ENCODE measurements at places on chromosomes 7 and 10.

- no peaks in the 10 kb centered on the region for H3K27me3 ChIP-seq
- no peaks in the 10 kb centered on the region for H3K36me3 ChIP-seq
- no peak overlapping the region for H3K4me3 ChIP-seq
- H3K4me1 ChIP-seq: no peaks in the 10 kb centered on the region
- no peak overlapping the region for H3K27ac ChIP-seq
Measured at GRCh38 chr10:97791824-97792721, 20.3 kb upstream of the SFRP5 start.

DNA sequence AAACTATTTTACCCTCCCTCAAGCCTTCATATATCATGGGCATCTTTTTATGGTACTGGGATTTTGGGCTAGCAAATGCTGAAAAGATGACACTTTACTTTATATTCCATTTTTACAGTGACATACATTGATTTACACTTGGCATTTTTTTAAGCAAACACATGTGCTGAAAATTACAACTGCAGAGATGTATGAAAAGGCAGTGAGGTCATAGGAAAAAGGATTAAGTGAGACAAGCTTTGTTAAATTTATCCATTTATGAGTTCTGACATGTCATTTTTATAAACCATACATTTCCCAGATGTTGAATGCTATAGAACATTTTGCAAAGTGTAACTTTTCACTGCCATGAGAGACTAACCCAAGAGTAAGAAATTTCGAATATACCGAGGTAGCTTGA is 68.8 kb upstream of the RSU1 start:
- DNase-seq: no peak
- no peaks in the 10 kb centered on the region for H3K4me1 ChIP-seq
- no peak overlapping the region for H3K27ac ChIP-seq
- H3K4me3 ChIP-seq: no peak overlapping the region
- H3K36me3 ChIP-seq: no peaks in the 10 kb centered on the region

GRCh38 chr10:31011665-31012022 is 20.0 kb downstream of the ZNF438 start:
- no peaks in the 10 kb centered on the region for H3K4me1 ChIP-seq
- H3K27ac ChIP-seq: no peak overlapping the region
- no peak overlapping the region for H3K4me3 ChIP-seq
- H3K27me3 ChIP-seq: no peaks in the 10 kb centered on the region
- H3K36me3 ChIP-seq: no peaks in the 10 kb centered on the region
- no peak for DNase-seq

- H3K4me3 ChIP-seq: no peak overlapping the region
Measured at GRCh38 chr10:128739930-128740329, 613.7 kb upstream of the MKI67 start.

GRCh38 chr7:13055732-13056368 is 368.4 kb downstream of the ARL4A start:
- no peaks in the 10 kb centered on the region for H3K36me3 ChIP-seq
- H3K4me1 ChIP-seq: no peaks in the 10 kb centered on the region
- no peaks in the 10 kb centered on the region for H3K27me3 ChIP-seq
- no peak for DNase-seq

DNA sequence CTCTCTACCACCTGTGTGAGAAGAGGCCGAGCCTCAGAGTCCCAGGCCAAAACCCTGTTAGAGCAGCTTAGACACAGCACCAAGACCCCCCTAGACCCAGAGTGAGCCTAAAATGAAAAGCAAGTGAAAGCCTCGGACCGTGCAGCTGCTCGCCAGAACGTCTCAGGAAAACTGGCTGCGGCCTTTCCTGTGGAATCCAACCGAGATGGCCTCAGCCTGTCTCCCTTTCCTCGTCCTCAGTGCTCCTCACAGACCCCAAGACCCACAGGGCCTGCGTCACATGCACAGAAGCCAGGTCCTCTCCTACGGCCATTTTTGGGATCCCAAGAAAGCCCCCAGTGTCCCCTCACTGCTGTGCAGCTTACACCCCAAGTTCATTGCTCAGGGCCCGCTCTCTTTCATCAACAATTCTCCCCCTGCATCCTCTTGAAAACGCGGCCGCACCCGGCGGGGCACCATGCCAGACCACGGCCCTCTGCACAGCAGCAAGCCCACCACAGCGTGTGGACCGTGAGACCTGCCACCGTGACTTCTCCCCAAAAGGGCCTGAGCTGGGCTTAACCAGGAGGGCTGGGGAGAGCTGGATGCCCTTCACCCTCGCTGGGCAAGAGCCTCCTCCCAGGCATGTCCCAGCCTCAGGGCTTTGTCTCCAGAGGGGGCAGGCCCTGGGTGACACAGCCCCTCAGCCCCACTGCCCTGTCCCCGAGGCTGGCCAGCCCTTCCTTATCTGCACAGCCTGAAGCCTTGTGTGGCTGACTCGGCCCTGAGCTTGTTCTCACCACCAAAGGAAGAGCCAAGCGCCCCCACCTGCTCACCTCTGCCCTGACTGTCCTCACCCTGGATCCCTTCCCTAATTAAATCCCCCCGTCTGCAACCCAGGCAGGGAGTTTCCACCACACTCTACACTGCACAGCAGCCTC is 142.9 kb downstream of the PTPRN2 start:
- peaks cover 14% of the 10 kb centered on the region for H3K36me3 ChIP-seq
- no peaks in the 10 kb centered on the region for H3K4me1 ChIP-seq
- H3K4me3 ChIP-seq: no peak overlapping the region
- no peaks in the 10 kb centered on the region for H3K27me3 ChIP-seq
- H3K27ac ChIP-seq: no peak overlapping the region

- H3K27ac ChIP-seq: no peak overlapping the region
- H3K4me1 ChIP-seq: no peaks in the 10 kb centered on the region
- H3K36me3 ChIP-seq: no peaks in the 10 kb centered on the region
- no peaks in the 10 kb centered on the region for H3K27me3 ChIP-seq
- no peak for DNase-seq
Measured at GRCh38 chr7:159062569-159062968, 82.1 kb downstream of the VIPR2 start.

GRCh38 chr7:150945853-150946420 is 32.2 kb downstream of the KCNH2 start:
- no peak overlapping the region for H3K4me3 ChIP-seq
- no peaks in the 10 kb centered on the region for H3K27me3 ChIP-seq
- H3K27ac ChIP-seq: no peak overlapping the region
- peak; percentile 33 for DNase-seq
- no peaks in the 10 kb centered on the region for H3K36me3 ChIP-seq

DNA sequence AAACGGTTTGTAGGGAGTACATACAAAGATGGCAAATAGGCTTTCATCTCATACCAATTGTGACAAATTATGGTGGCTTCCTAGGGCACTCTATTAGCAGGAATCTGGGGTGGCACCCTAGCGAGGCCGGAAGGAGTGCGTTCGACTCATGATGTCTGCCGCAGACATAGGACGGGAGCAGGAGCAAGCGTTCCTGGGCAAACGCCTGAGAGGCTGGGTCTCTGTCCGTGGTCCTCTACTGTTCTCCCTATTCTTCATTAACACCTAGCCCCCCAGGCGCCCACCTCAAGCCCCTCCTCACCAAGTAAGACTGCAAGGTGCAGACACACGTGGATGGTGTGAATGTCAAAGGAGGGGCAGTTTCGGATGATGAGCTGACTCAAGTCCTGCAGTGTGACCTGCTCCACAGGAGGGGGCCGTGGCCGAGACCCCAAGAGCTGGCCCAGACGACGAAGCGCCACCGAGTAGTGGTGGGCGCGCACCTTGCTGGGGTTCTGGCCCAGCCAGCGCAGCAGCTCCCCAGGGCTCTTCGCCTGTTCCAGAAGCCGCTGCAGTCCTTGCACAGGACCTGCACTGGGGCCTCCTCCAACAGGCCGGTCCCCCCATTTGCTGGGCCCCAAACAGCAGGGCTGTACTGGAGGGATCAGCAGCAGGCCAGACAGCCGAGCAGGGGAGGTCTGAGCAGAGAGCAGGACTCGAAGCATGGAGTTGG is 1.3 kb downstream of the FASTK start:
- H3K27ac ChIP-seq: no peak overlapping the region
- H3K36me3 ChIP-seq: peaks cover 25% of the 10 kb centered on the region
- peak overlapping the region; percentile 79 for H3K4me3 ChIP-seq
- DNase-seq: no peak

GRCh38 chr10:71748671-71749191 is 24.6 kb downstream of the VSIR start:
- H3K4me1 ChIP-seq: no peaks in the 10 kb centered on the region
- no peaks in the 10 kb centered on the region for H3K36me3 ChIP-seq
- H3K27me3 ChIP-seq: no peaks in the 10 kb centered on the region
- H3K27ac ChIP-seq: no peak overlapping the region
- peak; percentile 57 for DNase-seq

DNA sequence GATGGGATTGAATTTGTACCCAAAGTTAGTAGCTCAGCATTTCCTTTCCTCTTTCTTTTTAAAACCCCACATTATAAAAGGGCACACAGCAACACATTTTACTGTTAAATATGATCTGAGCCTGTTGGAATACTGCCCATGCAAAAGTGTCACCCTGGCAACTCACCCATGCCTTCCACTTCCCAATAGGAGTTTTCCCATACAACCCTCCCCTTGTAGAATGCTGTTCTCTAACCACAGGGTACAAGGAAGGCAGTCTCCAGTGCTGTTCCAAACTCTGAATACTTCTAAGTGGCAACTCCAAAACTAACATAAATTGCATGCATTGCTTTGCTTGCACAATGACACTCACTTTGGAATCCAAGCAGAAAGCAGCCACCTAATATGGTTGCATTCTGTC is 60.8 kb downstream of the NRCAM start:
- no peak for DNase-seq
- no peak overlapping the region for H3K27ac ChIP-seq
- no peaks in the 10 kb centered on the region for H3K4me1 ChIP-seq
- H3K27me3 ChIP-seq: no peaks in the 10 kb centered on the region
- H3K36me3 ChIP-seq: peaks cover 10% of the 10 kb centered on the region

DNA sequence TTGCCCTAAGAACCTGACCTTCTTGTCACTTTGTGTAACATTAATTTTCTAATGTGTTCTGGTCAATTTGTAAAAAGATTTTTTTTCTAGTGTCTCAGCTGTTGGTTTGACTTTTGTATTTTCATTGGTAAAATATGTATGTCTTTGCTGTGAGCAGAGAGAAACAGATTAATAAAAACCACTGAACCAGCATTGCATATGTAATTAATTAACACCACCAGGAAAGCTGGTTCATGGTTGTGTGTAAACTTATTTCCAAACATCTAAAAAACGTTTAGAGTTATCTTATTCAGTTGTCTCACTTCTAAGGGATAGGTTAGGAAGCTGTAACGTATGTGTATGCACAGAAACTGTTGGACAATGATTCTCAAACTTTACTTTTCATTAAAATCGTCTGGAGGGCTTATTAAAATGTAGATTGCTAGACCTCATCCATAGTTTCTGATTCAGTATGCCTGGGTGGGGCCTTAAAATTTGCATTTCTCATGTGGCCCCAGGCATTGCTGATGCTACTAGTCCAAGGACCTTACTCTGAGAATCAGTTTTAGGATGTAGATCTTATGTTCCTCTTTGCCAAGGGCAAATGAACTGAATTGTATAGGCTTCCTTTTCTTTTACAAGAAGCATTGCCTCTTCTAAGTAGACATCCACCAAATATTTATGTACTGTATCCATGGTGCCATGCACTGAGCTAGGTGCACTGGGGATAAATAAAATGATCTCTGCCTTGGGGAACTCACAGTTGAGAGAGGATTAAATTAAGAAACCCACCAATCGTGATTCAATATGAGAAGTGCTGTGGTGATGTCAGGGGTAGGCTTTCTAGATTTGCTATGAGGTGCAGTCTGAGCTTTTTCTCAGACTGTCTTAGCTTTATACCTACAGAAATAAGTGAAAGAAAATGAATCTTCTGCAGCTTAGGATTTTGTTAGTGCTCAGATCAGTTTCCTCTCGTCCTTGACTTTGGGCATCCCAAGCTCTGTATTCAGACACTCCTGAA is 98.7 kb downstream of the AUTS2 start:
- no peaks in the 10 kb centered on the region for H3K4me1 ChIP-seq
- no peaks in the 10 kb centered on the region for H3K27me3 ChIP-seq
- no peak overlapping the region for H3K27ac ChIP-seq
- H3K36me3 ChIP-seq: no peaks in the 10 kb centered on the region
- no peak overlapping the region for H3K4me3 ChIP-seq

- no peak overlapping the region for H3K4me3 ChIP-seq
- H3K4me1 ChIP-seq: no peaks in the 10 kb centered on the region
- no peaks in the 10 kb centered on the region for H3K27me3 ChIP-seq
- no peaks in the 10 kb centered on the region for H3K36me3 ChIP-seq
- H3K27ac ChIP-seq: no peak overlapping the region
- no peak for DNase-seq
Measured at GRCh38 chr10:59595593-59595992, 114.1 kb downstream of the SLC16A9 start.

- no peaks in the 10 kb centered on the region for H3K4me1 ChIP-seq
- no peak for DNase-seq
- H3K4me3 ChIP-seq: no peak overlapping the region
- no peaks in the 10 kb centered on the region for H3K36me3 ChIP-seq
- H3K27me3 ChIP-seq: no peaks in the 10 kb centered on the region
- H3K27ac ChIP-seq: no peak overlapping the region
Measured at GRCh38 chr7:32250003-32250402, 179.8 kb upstream of the PDE1C start.

DNA sequence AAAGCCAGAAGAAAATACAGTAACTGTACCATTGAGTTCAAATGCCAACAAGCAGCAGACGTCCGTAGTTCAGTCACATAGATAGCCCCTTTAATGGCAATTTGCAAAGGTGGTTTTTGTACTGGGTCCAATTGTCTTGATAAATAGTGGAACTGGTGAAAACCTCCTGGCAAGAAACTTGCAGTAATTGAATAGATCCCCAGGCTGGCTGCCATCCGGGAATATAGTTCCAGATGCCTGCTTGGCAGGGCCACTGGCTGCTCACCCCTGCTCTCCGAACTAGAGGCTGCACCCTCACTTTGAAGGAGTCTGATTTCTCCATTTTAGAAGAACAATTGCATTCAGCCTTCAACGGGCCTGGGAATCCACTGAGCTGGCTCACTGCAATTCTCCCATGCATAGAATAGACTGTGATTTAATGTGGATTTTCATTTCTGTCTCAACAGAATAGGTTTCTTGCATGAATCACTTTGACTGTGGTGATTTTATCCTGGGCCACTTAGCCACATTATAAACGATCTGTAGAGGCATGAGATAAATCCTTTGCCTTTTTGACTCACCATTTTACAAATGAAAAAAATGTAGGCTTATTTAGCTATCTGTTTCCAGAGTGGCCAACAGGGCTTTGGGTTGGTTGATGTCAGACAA is 35.9 kb upstream of the ELMO1 start:
- H3K27me3 ChIP-seq: no peaks in the 10 kb centered on the region
- no peak overlapping the region for H3K27ac ChIP-seq
- H3K36me3 ChIP-seq: peaks cover 22% of the 10 kb centered on the region
- no peak for DNase-seq
- peaks cover 8% of the 10 kb centered on the region for H3K4me1 ChIP-seq

GRCh38 chr7:82805527-82805960 is 357.1 kb downstream of the PCLO start:
- DNase-seq: no peak
- no peaks in the 10 kb centered on the region for H3K27me3 ChIP-seq
- H3K36me3 ChIP-seq: no peaks in the 10 kb centered on the region
- peaks cover 2% of the 10 kb centered on the region for H3K4me1 ChIP-seq

GRCh38 chr10:70761031-70761601 is 24.1 kb downstream of the TBATA start:
- no peak overlapping the region for H3K4me3 ChIP-seq
- no peak overlapping the region for H3K27ac ChIP-seq
- no peaks in the 10 kb centered on the region for H3K27me3 ChIP-seq

Data from H9 (cell line).